ENCODE measurements at places on chromosomes 3 and 15.

- DNase-seq, result no peak
These were observed 617.6 kb downstream of the FHIT start for GRCh38 chr3:60633644-60634043.

GRCh38 chr3:176469694-176470205 is 727.5 kb downstream of the TBL1XR1 start:
- no peak for DNase-seq

- no peak for DNase-seq
These were observed 37.8 kb upstream of the LSAMP start for GRCh38 chr3:116483135-116483534.

DNA sequence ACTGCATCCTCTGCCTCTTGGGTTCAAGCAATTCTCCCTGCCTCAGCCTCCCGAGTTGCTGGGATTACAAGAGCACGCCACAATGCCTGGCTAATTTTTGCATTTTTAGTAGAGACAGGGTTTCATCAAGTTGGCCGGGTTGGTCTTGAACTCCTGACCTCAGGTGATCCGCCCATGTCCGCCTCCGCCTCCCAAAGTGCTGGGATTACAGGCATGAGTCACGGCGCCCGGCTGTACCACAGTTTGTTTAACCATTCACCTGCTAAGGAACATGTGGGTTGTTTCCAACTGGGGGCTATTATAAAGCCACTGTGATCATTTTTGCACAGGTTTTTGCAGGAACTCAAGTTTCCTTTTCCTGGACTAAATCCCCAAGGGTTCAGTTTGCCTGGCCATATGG is 123.2 kb upstream of the RAP2B start:
- no peak for DNase-seq

DNA sequence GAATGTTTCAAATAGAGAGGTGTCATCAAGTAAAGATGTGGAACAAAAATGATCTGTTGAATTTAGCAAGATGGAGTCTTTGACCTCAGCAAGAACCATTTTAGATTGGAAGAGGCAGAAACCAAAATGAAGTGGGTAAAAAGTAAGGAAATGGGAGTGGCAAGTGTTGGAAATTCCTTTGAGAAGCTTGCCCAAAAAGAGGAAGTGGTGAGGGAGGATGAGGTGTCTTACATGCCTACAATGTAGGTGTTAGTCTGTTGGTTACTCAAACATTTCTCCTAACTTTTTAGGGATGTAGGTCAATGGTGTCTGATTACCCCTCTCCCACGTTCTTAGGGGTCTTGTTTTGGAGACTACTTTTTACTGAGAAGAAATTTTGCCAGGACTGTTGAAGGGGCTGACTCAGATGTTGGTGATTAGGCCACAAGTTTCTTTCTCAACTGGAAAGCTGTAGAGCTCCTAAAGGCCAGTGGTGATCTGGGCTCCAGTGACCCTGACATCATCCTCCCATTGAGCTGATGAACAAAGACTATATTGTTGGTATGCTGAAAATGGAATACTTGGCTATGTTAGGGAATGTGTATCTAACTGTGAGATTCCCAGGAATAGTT is 5.1 kb downstream of the PPP2R3A start:
- DNase-seq, result no peak
